NT2/D1 (cell line): ENCODE measurements at places on chromosomes 6 and 20.

GRCh38 chr6:90829311-90829710, 242.4 kb upstream of the MAP3K7 start:
- DNase-seq: no peak

DNA sequence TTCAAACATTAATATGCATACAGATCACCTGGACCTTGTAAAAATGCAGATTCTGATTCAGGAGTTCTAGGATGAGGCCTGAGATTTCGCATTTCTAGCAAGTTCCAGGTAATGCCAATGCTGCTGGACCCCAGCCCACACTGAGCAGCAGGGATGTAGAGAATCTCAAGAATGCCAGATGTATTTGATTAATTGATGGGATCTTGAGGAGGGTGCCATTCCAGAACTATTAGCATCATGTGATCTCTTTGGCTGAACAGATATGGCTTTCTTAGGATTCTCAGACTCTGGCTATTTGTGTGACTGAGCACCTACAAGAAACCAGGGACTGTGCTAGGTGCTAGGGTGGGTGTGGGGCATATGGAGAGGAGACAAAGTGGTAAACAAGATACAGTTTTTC, 16.5 kb upstream of the SNX3 start:
- no peak for DNase-seq

- no peak for DNase-seq
Observed at GRCh38 chr6:109059571-109060021, 35.0 kb downstream of the SESN1 start.

DNA sequence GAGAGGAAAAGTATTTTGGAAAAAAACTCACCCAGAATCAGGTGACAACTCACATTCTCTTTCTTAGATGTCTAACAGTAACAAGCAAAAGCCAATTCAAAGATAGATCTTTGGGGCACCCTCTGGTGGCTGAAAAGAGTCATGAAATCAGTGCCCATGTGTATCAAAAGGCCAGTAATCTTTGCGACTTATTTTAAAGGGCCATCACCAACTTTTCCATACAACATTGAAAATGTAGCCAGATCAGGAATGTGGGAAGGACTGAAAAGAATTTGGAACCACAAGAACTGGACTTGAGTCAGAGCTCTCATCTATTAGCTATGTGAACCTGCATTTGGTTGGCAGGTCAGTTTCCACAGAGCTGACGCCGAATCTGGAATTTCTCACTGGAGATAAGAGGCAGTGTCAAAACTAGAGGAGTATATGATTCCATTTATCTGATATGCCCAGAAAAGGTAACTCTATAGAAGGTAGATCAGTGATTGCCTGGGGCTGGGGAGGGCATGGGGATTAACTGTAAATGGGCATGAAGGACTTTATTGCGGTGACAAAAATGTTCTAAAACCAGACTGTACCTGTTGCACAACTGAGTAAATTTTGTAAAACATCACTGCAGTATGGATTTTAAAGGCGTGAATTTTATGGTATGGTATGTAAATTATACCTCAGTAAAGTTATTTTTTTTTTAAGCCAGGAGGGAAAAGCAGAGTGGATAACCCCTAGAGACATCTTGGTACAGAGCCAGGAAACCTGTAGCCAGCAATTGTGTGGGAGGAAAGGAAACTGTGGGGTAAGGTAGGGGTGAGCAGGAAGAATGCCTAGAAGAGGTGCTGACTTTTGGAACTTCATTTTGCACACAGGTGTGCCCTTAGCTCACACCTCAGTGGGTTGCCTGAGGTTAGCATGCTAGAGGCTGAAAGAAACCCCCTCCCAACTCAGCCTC, 117.1 kb upstream of the ASF1A start:
- peak; percentile 33 for DNase-seq

- no peak for DNase-seq
Observed at GRCh38 chr6:25851961-25852360, 20.1 kb upstream of the SLC17A1 start.

GRCh38 chr6:2744209-2744771, 6.4 kb downstream of the MYLK4 start:
- DNase-seq: no peak
